ENCODE measurements at places on chromosomes 3 and 15.

DNA sequence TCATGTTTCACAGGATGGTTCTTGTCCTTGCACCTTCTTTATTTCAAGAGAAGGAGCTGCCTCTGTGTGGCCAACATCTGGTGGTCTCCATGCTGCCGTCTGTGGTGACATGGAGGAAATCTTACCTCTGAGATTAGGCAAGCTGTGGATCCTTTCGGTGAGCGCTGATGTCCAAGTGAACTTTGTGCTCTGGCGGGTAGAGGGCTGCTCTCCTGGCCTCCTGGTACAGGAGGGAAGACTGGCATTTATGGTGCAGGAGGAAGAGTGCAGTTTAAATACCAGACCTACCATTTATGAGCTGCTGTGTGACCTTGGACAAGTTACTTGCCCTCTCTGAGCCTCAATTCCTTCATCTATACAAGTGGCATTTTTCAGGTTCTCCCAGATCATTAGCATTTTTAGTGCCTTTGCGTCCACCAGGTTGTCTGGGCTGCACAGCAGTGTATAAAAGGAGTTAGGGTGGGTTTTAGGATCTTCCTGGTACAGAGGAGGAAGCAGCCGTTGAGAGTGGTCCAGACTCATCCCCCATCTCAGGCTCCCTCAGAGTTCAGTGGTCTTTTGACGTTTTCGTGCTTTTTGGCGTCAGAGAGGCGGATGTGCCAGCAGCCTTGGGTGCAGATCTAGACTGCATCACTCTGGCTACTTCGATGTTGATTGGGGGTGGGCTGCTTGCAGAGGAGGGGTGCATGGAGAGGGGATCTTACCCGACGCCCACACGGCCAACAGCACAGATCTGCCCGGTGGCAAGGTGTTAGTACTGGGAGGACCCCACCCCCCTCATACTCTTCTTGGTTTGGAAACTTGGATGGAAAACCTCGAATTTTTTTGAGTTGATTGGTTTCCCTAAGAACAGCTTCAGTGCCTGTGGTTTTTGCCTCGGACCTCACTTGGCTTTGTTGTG is 162.2 kb downstream of the ITPR1 start:
- peaks cover 58% of the 10 kb centered on the region for H3K36me3 ChIP-seq
- H3K4me3 ChIP-seq, result no peak overlapping the region
- no peaks in the 10 kb centered on the region for H3K27me3 ChIP-seq
- peaks cover 4% of the 10 kb centered on the region for H3K4me1 ChIP-seq
- no peak for DNase-seq

- H3K36me3 ChIP-seq, result no peaks in the 10 kb centered on the region
- no peak overlapping the region for H3K4me3 ChIP-seq
- no peaks in the 10 kb centered on the region for H3K4me1 ChIP-seq
- H3K27me3 ChIP-seq, result no peaks in the 10 kb centered on the region
- no peak for DNase-seq
Observed at GRCh38 chr3:115325539-115325938, 178.5 kb upstream of the ZBTB20 start.

- peaks cover 40% of the 10 kb centered on the region for H3K36me3 ChIP-seq
- H3K4me3 ChIP-seq, result no peak overlapping the region
- no peak overlapping the region for H3K27ac ChIP-seq
Observed at GRCh38 chr3:53239800-53240199, 16.0 kb downstream of the TKT start.

DNA sequence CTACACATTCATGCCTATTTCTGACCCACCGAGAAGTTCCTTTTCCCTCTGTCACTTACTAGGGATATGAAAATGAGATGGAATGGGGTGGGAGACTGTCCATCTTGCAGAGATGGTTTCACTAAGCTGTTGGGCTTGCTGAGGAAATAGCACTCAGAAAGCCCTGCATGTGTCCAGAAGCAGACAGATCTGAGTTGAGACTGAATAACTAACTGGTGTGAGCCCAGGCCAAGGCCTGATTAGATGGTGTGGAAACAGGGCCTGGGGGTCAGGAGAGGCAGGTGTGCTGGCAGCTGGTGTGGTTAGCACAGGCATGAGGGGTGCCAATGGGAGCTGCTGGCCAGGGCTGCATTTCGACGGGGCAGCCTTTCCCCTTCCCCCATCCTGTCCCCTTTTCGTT is 72.1 kb downstream of the CLSTN2 start:
- no peak overlapping the region for H3K27ac ChIP-seq
- H3K36me3 ChIP-seq, result no peaks in the 10 kb centered on the region
- no peak for DNase-seq
- no peaks in the 10 kb centered on the region for H3K4me1 ChIP-seq
- no peak overlapping the region for H3K4me3 ChIP-seq

DNA sequence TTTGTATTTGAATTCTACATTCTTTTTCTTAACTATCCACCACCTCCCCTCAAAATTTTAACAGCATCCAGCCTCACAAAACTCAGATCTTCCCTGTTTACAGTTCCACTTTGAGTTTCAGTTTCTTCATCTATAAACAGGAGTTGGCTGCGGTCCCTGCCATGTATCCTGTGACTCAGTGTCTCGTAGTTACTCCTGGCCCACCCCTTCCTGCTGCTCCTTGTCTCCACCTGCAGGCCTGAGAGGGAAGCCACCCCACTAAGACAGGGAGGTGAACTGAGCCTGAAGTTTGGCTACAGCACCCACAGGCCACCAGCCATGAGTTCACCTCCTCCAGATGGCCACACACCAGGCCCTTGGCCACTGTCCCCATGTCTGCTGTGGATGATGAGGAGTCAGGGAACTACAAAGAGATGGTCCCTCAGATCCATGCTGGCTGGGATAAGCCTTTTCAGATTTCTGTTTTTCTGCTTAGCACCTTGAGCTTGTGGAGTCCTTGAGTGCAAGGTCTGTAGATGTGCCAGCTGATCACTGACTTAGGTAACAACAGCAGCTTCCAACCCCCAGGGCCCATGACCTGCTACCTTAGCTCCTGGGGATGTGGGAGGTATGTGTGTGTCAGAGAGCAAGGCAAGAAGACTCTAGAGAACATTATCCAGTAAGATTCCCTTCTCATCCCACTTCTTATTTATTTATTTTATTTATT is 37.5 kb downstream of the CD86 start:
- no peaks in the 10 kb centered on the region for H3K27me3 ChIP-seq
- H3K4me1 ChIP-seq, result peaks cover 57% of the 10 kb centered on the region
- peak; percentile 62 for DNase-seq
- H3K27ac ChIP-seq, result peak overlapping the region; percentile 85

DNA sequence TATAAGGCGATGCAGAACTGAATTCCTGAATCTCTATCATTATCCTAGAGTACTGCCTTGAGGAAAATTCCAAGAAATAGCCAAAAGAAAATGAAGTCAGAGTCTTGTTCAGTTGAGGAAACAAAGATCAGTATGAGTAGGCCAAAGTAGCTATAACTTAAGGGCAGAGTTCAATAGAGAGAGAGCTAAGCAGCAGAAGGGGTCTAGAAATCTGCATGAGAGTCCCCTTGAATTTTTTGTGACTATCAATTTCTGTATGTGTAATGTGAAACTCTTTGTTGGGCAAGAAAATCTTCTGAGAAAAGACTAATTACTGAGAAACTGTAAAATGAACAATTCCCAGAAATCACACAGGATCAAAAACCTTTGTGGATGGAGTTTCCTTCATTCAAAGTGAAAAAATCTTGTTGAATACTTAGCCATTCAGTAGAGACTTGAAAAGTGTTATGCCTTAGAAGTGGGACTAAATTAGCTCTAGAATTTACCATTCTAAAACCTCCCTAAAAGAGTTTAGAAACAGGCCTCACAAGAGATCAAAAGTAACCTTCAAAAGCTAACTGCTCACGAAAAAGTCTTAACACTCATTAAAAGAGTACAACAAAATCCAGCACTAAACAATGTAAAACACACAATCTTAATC is 43.1 kb upstream of the FNDC3B start:
- H3K27me3 ChIP-seq, result no peaks in the 10 kb centered on the region
- H3K4me1 ChIP-seq, result peaks cover 11% of the 10 kb centered on the region
- DNase-seq, result no peak
- no peak overlapping the region for H3K4me3 ChIP-seq

- no peak for DNase-seq
- H3K27me3 ChIP-seq, result peaks cover 61% of the 10 kb centered on the region
- no peaks in the 10 kb centered on the region for H3K36me3 ChIP-seq
- no peak overlapping the region for H3K27ac ChIP-seq
Observed at GRCh38 chr15:51751697-51752683, 593 bp downstream of the TMOD2 start.

GRCh38 chr15:58554758-58555157 is 123.0 kb downstream of the LIPC start:
- no peak for DNase-seq
- H3K27ac ChIP-seq, result no peak overlapping the region
- no peaks in the 10 kb centered on the region for H3K27me3 ChIP-seq
- H3K4me3 ChIP-seq, result no peak overlapping the region

DNA sequence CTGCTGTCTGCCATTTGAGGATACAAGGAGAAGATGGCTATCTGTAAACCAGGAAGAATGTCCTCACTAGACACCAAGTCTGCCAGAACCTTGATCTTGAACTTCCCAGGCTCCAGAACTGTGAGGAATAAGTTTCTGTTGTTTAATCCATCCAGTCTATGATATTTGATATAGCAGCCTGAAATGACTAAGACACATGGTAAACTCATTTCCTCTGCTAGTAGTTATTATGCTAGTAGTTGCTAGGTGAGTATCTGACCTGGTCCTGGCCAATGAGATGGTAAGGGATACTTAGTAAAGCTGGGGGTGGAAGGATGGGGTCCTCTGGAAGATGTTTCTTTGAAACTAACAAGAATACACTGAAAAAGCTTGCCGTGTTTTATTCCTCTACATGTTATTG is 280.7 kb upstream of the ARHGEF26 start:
- no peak for DNase-seq
- no peaks in the 10 kb centered on the region for H3K4me1 ChIP-seq
- no peaks in the 10 kb centered on the region for H3K36me3 ChIP-seq
- H3K27ac ChIP-seq, result no peak overlapping the region

DNA sequence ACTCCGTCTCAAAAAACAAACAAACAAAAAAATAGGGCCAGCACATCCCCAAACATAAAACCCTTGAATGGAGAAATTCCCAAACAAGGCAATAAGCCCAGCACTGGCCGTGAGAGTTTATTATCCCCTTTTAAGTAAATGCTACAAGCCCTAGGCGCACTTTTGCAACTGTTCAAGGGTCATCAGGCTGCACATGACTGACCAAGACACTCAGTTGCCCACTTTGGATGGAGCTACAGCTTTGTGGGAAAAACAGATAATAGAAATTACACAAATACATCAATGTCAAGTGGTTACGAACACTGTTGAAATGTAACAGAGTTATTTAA is 33.7 kb upstream of the ZNF445 start:
- H3K4me3 ChIP-seq, result peak overlapping the region; percentile 93
- H3K27me3 ChIP-seq, result no peaks in the 10 kb centered on the region
- H3K36me3 ChIP-seq, result peaks cover 26% of the 10 kb centered on the region
- H3K4me1 ChIP-seq, result peaks cover 19% of the 10 kb centered on the region

DNA sequence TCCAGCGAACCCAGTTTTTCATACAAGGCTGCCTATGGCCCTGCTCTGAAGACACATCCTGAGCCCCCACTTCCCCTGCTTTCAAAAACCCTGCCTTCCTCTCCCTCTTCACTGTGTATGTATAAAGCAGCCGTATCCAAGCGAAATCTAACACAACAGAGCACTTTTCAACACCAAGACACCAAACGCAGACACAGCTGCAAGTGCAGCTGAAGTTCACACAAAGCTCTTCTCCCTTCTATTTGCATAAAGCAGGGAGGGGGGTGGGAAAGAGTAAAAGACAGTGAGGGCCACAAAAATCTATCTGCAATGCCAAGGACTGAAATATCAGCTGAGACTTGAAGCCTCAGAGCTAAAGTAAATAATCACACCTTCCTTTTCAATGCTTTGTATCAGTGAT is 35.1 kb upstream of the CSPG5 start:
- H3K36me3 ChIP-seq, result peaks cover 51% of the 10 kb centered on the region
- no peak for DNase-seq
- H3K4me3 ChIP-seq, result no peak overlapping the region
- no peak overlapping the region for H3K27ac ChIP-seq
- no peaks in the 10 kb centered on the region for H3K27me3 ChIP-seq
- peaks cover 3% of the 10 kb centered on the region for H3K4me1 ChIP-seq

GRCh38 chr15:38547255-38547997 is 17.2 kb downstream of the RASGRP1 start:
- no peaks in the 10 kb centered on the region for H3K27me3 ChIP-seq
- H3K4me3 ChIP-seq, result no peak overlapping the region
- peak overlapping the region; percentile 70 for H3K27ac ChIP-seq

DNA sequence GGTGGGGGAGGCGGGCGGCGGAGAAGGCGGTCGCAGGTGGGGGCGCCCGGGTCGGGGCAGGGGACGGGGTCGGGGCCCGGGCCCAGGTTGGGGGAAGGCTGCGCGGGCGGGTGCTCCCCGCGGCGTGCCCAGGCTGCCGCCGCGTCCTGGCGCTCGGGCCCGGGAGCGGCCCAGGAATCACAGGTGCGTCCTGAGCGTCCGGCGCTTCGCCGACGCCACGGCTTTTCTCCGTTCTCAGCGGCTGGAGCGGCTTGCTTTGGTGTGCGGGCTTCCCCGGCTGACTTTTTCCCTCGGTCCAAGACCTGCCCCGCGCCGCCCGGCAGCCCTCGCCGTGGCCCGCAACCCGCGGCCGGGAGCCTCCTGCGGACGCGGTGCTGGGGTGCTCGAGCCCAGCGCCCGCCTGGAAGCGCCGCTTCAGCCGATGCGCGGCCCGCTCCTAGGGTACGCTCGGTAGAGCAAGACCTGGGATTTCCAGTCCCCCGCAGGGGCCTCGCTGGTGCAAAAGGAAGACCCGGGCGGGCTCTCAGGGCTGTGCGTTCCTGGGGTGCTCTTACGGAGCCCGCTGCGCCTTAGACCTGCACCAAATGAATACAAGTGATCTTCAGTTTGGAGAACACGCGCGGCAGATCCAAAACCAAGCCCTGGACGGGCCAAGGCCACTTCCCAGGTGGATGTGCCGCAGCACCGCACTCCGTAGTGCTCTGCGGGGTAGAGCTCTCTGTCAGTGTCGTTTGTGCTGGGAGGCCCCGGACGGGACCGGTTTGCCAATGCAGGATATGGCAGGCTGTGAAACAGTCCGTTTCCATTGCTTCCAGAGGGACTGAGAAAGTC is 639 bp downstream of the NIPA1 start:
- peaks cover 22% of the 10 kb centered on the region for H3K4me1 ChIP-seq
- peaks cover 36% of the 10 kb centered on the region for H3K36me3 ChIP-seq

- H3K36me3 ChIP-seq, result no peaks in the 10 kb centered on the region
- H3K27ac ChIP-seq, result no peak overlapping the region
- no peak overlapping the region for H3K4me3 ChIP-seq
- DNase-seq, result no peak
Observed at GRCh38 chr15:99090011-99090699, 14.7 kb upstream of the SYNM start.

- H3K36me3 ChIP-seq, result peaks cover 97% of the 10 kb centered on the region
- no peak for DNase-seq
- no peak overlapping the region for H3K4me3 ChIP-seq
- H3K4me1 ChIP-seq, result peaks cover 46% of the 10 kb centered on the region
- no peak overlapping the region for H3K27ac ChIP-seq
Observed at GRCh38 chr3:39144095-39144747, 9.2 kb downstream of the CSRNP1 start.

Data from activated T-helper 2 cell treated with anti-CD3 and anti-CD28 coated beads, Interferon-gamma antibody, Interleukin-2, Interleukin-4, amounts not matched to agents 10 μg/mL and 5 μg/mL and 100 μg/mL, durations not matched to agents 14 hours and 24 hours and 36 hours (primary cell).